Effector memory CD4-positive, alpha-beta T cell (primary cell): ENCODE measurements at places on chromosomes 1 and 21.

DNA sequence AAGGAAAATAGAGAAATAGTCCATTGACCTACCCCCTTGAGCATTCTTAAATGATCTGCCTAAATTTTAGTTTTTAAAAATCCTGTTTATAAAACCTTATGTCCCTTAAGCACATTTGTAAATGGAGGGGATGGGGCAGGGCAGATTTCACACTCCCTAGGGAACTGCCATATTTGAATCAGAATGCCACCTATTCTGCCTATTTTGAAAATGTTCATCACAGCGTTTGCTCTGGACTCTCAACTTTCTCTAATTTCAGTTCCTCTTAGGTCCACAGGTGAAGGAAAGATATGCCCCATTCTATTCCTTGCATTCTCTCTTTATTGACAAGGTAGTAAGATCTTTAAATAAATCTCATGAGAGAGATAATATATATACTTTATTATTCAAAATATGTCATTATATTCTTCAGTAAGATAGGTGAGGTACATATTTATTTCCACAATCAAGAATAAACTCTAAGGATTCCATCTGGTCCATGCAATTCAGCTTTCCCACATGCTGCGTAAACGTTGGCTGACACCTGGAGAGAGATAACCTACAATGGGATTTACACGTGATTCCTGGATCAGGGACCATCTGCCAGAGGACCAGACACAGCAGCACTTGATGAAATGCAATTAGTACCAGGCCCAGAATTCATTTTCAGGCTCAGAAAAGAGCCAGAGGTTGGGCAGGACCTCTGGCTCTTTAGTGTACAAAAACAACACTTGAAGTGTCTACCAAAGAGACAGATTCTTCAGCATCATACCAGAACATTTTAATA is 1.2 kb upstream of the LPGAT1 start:
- DNase-seq, result no peak

DNA sequence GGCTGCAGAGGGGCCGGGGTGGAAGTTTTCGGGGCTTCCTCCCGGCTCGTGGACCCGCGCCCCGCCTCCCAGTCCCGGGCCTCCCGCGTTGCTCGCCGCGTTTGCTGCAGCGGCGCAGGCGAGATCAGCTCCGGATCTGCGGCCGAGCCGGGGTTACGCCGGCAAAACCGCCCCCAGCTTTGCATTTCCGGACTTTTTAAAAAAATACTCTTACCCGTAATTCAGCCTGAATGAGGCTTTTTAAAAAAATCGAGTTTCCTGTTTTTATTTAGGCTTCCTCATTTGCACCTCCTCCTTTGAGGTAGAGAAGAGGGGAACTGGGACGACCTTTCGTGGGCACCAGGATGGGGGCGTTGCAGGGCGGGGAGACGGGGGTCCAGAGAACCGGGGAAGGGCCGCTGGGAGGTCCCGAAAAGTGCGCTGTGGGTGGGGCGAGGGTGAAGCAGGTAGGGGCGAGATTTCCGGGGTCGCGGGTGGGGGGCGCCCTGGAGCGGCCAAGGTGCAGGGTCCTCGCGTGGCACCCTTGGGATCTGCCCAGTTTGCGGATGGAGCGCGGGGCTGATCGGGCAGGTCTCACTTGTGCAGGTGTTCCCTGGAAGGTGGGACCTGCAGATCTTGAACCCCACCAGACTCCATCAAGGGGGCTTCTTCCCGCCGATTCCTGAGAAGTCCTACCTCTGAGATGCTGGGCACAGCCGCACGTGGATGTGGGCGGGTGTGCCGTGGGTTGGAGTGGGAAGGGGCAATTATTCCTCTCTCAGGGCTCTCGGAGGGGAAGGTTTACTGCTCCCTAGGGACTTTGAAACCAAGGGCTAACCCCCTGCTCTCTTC is 1.1 kb downstream of the PIK3CD start:
- DNase-seq, result peak; percentile 68

DNA sequence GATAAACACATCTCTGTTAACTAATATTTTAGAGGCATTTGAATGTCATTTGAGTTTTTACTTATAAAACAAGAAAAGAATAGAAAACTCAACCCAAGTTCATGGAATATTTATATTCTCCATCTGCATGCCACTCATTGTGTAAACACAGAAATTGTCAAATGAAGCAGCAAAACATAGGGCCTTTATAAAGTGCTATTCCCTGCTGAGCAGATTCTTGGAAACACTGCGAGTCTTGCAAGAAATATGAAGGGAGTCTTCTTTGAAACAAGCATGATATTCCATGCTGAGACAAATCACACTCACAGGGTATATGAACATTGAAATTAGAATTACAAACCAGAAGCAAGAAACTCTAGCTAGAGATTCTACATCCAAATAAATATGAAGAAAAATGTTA is 655.8 kb downstream of the BRINP3 start:
- DNase-seq, result no peak

- no peak for DNase-seq
These were observed 125.9 kb downstream of the HFM1 start for GRCh38 chr1:91278754-91279153.

DNA sequence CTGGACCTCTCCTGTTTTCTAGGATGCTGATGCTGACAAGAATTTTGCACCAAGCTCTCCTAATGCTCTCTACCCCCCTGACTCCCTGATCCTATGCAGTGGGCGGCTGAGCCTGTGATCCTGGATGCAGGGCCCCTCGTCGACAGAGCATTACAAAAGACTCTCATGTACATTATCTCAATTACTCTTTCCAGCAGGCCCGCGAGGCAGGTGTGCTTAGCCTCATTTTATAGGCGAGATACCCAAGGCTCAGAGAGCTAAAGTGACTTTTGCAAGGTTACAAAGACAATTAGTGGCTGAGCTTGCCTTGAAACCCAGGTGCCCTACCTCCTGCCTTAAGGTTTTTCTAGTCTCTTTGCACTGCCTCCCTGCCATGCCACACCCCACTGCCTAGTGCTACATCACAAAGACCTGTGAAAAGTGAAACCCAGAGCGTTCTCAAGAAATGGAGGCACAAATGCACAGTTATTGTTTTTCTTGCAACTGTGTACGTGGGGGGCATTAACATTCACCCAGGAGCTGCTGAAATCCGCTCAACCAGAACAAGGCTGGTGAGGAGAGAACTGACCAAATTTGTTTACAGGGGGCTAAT is 10.0 kb upstream of the C8A start:
- DNase-seq, result no peak

DNA sequence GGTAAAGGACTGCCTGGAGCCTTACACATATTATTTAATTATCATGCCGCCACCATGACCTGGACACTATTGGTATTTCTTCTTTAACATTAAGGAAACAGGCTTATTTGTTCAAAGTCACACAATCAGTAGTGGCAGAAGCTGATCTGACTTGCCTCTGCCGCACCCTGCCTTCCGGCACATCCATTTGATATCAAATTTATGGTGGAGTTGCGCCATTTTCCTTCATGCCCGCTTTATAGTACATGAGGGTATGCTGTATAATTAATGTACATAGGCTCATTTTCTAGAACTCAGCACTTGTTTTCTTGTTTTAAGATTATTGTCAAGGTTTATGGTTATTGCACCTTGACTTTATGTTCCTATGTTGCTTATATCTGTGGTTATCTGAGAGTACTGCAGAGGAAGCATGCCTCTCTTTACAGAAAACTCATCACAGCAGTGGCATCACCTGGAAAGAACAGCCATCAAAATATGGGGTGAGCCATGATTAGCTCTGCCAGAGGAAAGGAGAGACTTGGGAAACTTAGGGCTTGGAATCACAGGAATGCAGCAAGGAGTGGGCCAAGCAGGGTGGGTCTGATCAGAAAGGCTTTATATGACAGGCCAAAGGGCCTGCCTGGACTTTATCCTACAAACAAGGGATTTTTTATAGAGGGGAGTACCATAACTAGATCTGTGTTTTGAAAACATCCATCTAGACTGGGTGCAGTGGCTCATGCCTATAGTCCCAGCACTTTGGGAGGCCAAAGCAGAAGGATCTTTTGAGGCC is 72.2 kb upstream of the GJB5 start:
- no peak for DNase-seq

DNA sequence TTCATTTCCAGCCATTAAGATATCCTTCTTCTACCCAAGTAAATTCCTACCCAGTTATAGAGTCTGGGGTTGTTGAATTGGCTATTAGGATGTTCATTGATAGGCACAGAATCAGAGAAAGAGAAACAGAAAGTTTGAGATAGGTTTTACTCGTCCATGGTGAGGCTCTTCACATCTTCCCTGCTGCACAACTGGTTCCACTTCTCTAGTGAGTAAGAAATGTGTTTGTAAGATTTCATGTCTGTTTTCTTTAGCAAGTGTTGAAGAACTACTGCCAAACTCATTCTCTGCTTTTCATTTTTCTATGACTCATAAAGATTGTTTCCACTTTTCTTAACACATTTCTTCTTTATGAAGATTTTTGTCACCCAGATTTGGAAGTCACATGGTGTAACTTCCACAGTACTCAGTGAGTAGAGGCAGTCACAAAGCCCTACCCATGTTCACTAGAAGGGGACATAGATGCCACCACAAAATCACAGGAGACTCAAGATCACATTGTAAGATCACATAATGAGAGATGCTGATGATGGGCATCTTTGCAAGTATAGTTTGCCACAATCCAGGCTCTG is 152.3 kb downstream of the SNX7 start:
- DNase-seq, result no peak

GRCh38 chr1:149844650-149845255 is 54.6 kb upstream of the BOLA1 start:
- DNase-seq, result no peak

GRCh38 chr1:85277802-85278201 is 1.4 kb upstream of the BCL10 start:
- no peak for DNase-seq

DNA sequence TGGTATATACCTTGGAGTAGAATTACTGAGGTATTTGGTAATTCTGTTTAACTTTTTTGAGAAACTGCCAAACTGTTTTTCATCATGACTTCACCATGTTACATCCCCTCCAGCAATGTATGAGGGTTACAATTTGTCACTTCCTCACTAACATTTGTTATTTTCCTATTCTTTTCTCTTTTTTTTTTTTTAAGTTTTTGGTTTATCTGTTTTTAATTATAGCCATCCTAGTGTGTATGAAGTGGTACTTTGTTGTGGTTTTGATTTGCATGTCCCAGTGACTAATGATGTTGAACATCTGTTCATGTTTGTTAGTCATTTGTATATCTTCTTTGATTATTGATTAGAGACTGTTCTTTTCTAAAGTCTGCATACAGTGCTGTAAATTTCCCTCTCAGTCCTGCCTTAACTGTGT is 147.3 kb downstream of the HS2ST1 start:
- no peak for DNase-seq

DNA sequence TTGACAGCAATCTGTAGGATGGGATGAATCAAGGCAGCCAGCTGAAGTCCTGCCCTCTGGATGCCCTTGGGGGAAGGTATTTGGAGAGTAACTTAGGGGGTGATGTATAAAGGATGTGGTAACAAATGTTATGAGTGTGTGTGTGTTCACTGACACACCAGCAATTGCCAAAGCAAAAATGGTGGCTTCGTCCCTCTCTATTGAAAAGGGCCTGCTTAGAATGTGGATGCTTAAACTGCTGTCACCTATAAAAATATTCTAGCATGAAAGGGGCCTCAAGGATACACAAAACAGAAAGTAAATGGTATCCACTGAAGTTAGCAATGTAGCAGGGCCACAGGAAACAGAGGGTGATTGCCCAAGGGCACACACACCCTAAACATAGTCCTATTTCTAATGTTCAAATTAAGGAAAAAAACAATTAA is 15.1 kb upstream of the AIM2 start:
- DNase-seq, result no peak

DNA sequence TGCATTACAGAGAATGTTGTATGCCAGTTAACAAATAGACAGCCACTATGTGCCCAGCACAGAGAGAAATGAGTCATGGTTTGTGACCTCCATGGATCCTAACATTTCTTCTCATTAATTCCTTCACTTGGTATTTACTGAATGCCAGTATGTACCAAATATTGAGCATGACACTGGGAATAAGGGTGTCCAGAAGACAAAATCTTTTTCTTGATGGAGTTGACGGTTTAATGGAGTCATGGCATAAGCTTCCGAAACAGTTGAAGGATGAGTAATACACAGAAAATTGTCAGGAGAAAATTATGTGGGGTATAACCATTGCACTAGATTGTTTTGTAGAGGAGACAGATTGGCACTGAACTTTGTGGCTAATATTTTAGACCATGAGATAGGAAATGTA is 36.9 kb downstream of the PTGFR start:
- DNase-seq, result no peak

DNA sequence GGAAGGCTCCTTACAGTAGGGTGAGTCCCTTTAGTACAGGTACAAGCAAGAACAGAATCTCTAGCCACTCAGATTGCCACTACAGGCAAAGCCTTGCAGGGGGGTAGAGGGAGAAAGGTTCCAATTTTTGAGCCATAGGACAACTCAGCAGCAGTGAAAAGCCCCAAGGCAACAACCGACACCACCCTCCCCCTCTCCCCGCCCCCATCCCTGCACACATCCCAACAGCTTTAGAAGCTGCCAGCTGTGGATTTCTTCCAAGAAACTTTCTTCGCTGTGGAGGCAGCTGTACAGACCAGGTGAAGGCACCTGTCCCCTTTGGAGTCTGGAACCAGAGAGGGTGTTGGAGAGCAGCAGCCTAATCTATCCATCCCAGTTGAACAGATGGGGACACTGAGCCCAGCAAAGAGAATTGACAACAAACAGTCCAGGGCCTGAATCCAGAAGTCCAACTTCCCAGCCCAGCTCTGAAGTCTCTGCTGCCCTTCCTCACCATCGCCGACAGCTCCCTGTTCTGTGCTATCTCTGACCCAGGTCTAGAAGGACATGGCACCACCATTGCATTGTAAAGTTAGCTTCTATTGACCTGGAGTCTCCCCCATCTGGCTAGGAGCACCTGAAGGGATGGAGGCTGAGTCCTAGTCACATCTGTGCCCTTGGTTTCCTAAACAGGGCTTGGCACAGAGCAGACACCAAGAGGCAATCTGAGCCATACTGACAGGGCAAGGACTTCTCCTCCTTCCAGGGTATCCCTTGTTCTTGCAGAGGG is 2.2 kb downstream of the TENT5B start:
- DNase-seq, result no peak

GRCh38 chr1:162854245-162854882 is 6.6 kb downstream of the CCDC190 start:
- peak; percentile 7 for DNase-seq

GRCh38 chr21:20030390-20030789 is 967.8 kb upstream of the NCAM2 start:
- DNase-seq, result no peak

GRCh38 chr1:230254265-230254664 is 171.9 kb downstream of the PGBD5 start:
- DNase-seq, result no peak

- DNase-seq, result no peak
These were observed 21.9 kb upstream of the NBL1 start for GRCh38 chr1:19622204-19622603.

GRCh38 chr21:34223376-34223775 is 140.4 kb upstream of the KCNE2 start:
- DNase-seq, result no peak
